ENCODE measurements at places on chromosomes 13 and 19.
A peak's percentile ranks its signal among the peaks of the same experiment; 100 is the strongest.

DNA sequence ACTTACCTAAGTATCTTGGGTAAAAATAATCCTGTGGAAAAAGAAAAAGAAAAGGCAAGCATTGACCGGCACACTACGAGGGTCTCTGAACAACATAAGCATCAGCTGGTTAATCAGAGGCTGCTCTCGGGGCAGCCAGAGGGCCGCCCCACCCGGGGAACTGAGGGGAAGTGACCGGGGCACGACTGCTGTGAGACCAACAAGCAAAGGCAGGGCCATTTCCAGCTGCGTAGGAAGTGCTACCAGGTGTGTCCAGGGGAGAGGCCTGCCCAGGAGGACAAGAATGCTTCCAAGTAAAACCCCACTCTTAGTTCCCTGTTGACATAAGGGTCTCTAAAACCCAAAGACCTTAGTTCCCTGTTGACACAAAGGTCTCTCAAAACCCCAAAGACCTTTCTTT, 15.9 kb downstream of the GAS6 start:
- no peak for DNase-seq

GRCh38 chr13:34166406-34166805, 348.5 kb downstream of the RFC3 start:
- no peak for DNase-seq

GRCh38 chr13:45690636-45691035, 11.5 kb upstream of the CBY2 start:
- no peak for DNase-seq

DNA sequence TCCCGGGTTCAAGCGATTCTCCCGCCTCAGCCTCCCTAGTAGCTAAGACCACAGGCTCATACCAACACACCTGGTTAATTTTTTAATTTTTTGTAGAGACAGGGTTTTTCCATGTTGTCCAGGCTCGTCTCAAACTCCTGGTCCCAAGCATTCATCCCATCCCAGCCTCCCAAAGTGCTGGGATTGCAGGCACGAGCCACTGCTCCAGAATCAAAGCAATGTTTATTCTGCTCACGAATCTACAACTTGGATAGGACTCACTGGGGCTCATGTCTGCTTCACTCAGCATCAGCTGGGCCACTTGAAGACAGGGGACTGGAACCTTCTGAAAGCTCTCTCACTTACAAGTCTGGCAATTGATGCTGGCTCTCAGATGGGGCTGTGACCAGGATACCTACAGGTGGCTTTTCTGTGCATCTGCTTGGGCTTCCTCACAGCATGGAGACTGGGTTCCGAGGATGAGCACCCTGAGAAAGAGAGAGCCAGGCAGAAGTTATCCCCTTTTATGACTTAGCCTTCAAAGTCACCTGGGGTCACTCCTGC, 8.2 kb upstream of the ZNF792 start:
- DNase-seq, result no peak

DNA sequence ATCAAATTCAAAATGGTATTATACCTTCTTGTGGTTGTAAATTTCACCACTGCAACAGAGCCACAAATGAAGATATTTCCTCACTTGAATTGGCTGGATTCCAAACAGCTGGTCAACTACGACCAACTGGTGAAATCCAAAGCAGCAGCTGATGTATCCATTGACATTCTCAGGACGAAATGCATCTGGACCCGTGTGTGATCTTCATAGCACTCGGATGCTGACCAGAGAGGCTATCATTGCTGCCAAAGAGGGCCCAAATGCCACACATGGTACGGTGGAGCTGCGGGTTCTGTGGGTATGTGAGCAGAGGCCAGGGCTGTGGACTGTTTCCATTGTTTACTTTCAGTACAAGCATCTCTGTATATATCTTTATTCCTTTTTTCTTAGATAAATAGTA, 25.6 kb upstream of the PCCA start:
- no peak for DNase-seq

DNA sequence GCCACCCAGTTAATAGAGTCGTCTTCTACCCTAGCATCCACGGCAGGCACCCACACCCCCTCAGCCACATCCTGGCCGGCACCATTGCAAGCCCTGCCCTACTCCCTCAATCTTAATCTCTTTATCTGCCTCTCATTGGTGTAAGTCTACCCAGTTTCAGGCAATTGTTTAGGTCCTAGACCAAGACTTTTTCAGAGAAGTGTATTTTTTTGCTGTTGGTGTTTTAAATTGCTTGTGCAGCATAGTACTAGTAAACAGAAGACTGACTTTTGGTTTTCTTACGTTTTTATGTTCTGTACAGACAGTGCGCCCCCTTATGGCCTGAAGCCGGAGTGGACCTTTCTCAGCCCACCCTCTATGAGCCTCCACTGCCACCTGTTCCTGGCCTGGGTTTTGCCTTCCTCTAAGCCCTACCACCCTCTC, 2.3 kb upstream of the LCP1 start:
- peak; percentile 66 for DNase-seq

- peak; percentile 18 for DNase-seq
These were observed 36.4 kb upstream of the IGFL4 start for GRCh38 chr19:46076951-46077814.

DNA sequence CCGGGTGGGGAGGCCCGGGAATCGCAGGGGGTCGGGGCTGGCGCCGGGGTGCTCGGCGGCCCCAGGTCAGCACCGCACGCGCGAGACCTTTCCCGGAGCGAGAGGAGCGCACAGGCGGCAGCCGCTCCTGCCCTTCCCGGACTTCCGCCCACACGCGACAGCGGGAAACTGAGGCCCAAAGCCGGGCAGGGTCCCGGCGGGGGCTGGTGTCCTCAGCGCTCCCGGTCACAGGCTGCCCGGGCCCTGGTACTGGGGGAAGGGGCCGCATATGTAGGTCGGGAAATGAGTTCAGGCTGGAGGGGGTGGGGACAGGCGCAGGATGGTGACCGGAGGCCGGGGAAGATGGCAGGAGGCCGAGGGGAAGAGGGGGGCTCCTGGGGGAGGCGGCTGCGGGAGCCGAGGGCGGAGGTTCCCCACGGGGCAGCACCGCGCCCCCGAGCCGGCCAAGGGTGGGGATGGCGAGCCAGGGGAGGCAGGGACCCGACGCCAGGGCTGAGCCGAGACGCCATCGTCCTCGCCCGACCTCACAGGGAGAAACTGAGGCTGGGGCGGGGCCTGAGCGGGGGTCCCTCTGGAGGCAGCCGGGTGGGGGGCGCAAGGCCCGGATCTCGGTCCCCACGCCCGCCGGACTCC, 662 bp downstream of the CBARP start:
- no peak for DNase-seq

GRCh38 chr19:46610851-46611770, 10.0 kb downstream of the CALM3 start:
- DNase-seq, result no peak

DNA sequence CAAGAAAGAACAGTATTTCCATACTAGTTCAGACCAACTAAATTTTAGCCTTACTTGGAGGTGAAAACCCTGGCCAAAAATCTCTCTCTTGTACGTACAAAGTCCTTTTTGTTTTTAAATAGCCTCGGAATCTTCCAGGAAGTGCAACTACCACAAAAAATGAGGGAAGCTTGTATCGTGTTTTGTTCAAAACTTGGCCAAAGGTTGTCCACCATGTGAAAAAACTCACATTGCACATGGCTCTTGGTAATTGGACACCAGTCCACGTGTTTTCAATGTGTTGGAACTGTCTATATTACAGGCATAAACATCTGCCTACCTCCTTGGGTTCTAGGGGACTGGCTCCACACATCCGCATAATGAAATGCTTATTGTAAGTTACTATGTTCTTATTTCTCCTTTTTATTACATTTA, 15.2 kb upstream of the STRN4 start:
- no peak for DNase-seq

- DNase-seq, result no peak
These were observed 341.3 kb downstream of the TEX29 start for GRCh38 chr13:111661776-111662175.

DNA sequence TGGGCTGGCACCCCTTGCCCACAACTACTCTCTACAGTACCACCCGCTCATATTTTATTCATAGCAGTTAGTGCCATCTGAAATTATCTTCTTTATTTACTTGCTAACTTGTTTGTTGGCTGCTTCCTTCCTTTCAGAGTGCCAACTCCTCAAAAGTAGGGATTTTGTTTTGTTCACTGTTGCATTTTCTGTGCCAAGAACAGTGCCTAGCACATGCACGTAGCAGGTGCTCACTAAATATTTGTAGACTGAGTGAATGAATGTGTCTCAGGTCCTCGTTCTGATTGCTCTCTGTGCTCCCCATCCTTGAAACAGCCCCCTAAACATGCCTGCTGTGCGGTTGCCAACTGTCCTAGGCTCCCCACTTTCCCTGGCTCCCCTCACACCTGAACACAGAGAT, 1.5 kb downstream of the GIPC1 start:
- no peak for DNase-seq

DNA sequence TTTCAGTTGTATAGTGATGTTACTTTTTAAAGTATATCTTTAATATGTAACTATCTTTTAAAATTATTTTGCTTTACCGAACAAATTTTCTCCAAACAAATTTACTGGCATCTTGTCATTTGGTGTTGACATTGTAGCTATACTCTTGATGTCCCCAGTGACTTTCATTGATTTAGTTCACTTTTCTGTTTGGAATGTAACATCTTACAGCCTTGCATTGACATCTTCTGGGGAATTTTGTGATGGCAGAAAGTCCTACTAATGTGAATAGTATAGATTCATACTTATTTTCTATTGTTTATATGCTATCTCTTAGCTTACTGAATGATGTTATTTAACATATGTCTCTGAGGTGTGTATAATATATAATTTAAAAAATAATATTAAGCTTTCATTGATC, 800.9 kb upstream of the ATXN8OS start:
- no peak for DNase-seq

DNA sequence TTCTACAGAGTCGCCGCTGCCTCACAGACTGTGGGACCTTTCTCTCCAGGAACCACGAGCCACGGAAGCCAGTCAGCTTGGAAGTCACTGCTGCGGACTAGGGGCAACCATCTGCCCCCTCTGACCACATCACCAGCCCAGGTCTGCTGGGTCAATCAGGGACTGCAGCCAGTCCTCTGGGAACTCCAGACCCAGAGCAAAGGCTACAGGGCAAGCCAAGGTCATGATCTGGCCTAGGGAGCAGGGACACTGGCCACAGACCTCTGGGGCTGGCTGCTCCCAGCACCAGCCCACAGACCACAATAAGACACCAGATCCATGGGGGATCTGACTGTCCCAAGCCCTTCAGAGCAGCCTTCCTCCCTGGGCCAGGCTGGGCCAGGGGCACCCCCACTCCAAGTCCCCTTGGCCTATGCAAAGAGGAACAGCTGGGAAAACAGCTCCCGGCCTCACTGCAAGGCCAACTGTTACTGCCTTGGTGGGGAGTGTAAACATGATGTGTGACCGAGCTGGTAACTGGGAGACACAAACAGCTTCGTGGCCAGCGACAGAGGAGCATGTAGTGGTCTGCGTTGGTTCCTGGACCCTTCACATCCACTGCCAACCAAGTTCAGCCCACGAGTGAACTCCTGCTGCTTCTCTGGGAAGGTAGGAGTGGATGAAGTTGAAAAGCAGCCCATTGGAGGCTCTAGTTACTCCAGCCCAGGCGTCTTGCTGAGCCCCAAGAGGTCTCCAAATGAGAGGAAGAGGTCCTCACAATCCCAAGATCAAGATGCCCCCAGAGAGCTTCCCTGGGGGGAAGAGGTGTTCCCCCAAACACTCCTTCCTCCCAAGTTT, 1.5 kb downstream of the AKT2 start:
- DNase-seq, result no peak

DNA sequence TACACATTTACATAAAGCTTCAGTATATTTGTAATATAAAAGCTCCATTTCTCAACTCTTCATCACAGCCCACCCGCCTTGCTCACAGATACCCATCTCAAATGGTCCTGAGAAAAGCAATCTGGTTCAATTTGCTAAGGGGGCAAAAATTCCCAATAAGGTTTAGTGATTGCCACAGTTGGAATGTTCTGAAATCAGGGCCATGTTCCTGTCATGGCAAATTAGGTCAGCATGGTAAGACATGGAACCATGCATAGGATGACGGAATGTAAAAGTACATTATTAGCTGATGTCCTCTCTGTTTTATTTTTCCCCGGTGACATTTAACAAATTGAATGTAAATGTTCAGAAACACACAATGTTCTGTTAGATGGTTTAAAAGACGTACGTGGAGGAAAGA, 274.3 kb downstream of the MZT1 start:
- no peak for DNase-seq

DNA sequence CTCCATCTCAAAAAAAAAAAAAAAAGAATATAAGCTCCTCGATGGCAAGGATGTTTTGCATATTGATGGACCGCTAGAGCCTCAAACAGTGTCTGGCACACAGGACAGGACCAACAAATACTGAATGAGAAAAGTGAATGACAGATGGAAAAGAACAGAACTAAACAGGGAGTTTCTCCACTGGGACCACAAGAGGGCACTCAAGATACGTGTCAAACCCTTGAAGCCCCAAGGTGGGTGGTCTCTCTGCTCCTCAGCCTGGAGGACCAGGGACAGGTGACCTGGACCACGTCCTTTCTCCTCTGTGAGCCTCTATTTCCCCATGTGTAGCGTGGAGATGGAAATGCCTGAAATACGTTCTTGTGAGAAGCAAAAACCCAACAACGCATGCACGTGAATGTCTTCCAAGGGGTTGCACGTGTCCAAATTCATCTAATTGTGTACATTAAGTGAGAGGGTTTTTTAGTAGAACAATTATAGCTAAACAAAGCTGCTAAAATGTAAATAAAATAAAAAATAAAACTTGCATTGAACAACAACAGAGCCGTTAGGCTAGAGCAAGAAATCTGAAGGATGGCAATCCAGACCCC, 5.7 kb upstream of the CDC42EP5 start:
- DNase-seq, result no peak

DNA sequence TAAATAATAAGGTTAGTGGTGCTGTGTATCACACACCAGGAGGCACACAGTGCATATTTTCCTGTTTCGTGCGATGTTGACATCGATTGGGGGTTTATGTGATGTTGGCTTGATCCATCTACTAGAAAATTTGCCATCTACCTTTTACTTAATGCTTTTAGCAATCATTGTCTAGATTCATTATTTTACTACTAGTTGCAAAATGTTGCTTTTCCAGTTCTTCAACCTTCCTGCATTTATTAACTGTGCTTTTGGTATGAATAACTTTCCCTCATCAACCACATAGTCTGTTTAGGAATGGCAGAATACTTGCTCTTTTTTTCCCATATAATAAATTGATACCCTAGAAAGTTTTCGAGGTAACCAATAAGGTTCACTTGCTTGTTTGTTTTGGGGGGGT, 17.5 kb downstream of the C13orf42 start:
- DNase-seq, result no peak

- DNase-seq, result no peak
These were observed 17.8 kb downstream of the FLT1 start for GRCh38 chr13:28476919-28477708.

Measured in stimulated activated CD4-positive, alpha-beta T cell treated with anti-CD3 and anti-CD28 coated beads, Interleukin-15, amount 100 ng/mL, for 48 hours (primary cell).